ENCODE measurements at places on chromosomes 1 and 21.

GRCh38 chr1:82197606-82198005 is 396.9 kb downstream of the ADGRL2 start:
- no peak for DNase-seq

- DNase-seq, result no peak
These were observed 113.6 kb downstream of the MACF1 start for GRCh38 chr1:39317910-39318633.

- no peak for DNase-seq
These were observed 32.7 kb upstream of the GRHL3 start for GRCh38 chr1:24286246-24287010.

GRCh38 chr1:176545034-176545639 is 82.2 kb downstream of the PAPPA2 start:
- DNase-seq, result no peak

DNA sequence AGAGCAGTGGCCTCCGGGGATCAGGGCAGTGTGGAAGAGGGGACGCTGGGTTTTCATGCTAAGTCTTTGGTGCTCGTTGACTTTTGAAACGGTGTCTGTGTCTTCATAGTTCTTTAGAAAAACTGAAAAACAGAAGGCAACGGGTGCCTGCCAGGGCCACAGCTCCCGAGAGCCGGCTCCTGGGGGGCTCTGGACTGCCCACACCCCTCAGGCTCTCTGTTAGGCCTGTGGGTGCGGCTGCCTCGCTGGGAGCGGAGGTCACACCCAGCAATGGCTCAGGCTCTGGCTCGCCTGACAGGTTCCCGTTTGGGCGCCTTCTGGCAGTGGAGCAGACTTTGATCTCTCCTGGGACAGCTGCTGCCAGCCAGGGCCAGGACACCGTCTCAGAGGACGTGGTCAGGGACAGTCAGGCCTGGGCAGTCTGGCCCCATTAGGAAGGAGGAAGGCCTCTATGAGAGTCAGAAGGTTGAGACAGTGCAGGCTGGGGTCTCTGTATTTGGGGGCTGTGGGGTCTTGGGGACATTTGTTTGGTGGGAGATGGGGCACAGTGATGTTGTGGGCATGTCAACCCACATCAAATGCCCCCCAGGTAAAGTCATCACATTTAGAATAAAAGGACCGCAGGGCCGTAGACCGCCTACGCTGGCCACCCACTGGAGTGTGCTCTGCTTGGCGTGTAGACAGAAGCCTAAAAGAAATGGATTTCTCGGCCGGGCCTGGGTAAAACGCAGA is 5.6 kb downstream of the ARHGEF16 start:
- no peak for DNase-seq

GRCh38 chr1:27517907-27518718 is 28.1 kb upstream of the WASF2 start:
- no peak for DNase-seq

Data from cardiac septum (tissue), 1 donor.